ENCODE measurements at places on chromosomes 6 and 20. TPM values are rescaled to one million over a fixed set of nuclear protein-coding genes. Genes with fewer than 3 reads are reported as not detected.
A peak's percentile ranks its signal among the peaks of the same experiment; 100 is the strongest.

GRCh38 chr6:43016176-43016942, 2.3 kb downstream of the KLHDC3 start:
- no peak overlapping the region for H3K27ac ChIP-seq
- H3K36me3 ChIP-seq, result peaks cover 25% of the 10 kb centered on the region
- H3K4me3 ChIP-seq, result no peak overlapping the region
- H3K27me3 ChIP-seq, result no peaks in the 10 kb centered on the region
- DNase-seq, result no peak

DNA sequence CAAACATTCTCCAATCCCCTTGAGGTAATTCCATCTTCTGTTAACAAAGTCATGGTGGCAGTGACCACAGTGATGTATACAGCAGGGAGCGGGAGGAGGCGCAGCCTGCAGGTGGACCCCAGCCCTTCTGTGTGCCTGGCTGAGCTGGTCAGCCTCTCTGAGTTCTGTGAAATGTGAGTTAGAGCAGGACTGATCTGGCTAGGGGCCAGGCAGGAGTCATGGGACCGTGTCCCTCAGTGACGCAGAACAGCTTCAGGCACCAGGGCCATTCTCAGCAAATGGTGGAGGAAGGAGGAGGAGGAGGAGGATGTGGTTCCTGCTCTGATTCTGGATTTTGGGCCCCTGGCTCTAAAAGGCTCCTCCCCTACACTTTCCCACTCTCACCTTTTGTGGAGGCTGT, 6.9 kb downstream of the PHACTR3 start:
- H3K27me3 ChIP-seq, result no peaks in the 10 kb centered on the region
- H3K4me1 ChIP-seq, result no peaks in the 10 kb centered on the region
- no peak overlapping the region for H3K27ac ChIP-seq
- no peak for DNase-seq

DNA sequence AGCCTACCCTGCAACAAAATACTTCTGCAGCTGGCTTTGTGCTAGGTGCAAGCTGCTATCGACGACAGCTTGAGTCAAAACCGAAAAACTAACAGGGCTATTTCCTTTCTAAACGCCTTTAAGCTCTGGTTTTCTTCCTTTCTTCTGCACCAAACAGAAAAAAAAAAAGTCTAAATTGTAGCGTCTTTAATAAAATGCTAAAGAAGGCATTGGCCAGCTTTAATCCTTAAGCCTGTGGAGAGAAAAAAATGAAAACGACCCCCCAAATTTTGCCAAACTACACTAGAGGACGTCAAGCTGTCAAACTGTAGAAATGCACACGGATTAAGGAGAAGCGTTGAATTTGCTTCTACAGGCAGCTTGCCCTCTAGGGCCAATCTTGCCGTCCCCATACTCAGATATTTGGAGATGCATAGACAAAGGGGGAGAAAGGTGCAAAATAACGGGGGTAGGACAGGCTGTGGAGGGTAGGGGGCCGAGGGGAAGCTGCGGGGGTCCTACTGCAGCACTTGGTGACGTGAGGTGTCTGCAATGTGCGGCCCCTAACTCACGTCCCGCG, 1.4 kb upstream of the NRN1 start:
- H3K27ac ChIP-seq, result no peak overlapping the region
- no peak for DNase-seq
- peaks cover 52% of the 10 kb centered on the region for H3K4me1 ChIP-seq
- H3K36me3 ChIP-seq, result no peaks in the 10 kb centered on the region
- H3K4me3 ChIP-seq, result peak overlapping the region; percentile 24

Gene ADTRP
- 1.5 TPM for total RNA-seq

Gene ZNF391
- total RNA-seq, result 0.83 TPM

Gene SNPH
- 3.1 TPM for total RNA-seq

Gene C20orf202
- 0.60 TPM for total RNA-seq
